ENCODE measurements at places on chromosomes 7 and 10. TPM values are rescaled to one million over a fixed set of nuclear protein-coding genes. Genes with fewer than 3 reads are reported as not detected.

Gene ANXA8L1
- not detected for total RNA-seq

Gene ZNF804B
- total RNA-seq = not detected

Gene FAM25C
- not detected for total RNA-seq

Gene PON1
- total RNA-seq = 0.19 TPM

Gene ELN
- total RNA-seq = 95.5 TPM

Gene CRHR2
- total RNA-seq = 0.19 TPM

Gene CYTH3
- total RNA-seq = 36.1 TPM

Gene ELOVL3
- 7.2 TPM for total RNA-seq

Gene NSUN5
- total RNA-seq = 19.1 TPM

Gene TCTN3
- total RNA-seq = 27.3 TPM

Gene KIAA1549
- 2.4 TPM for total RNA-seq

Gene TRPV5
- total RNA-seq = not detected

Gene ANXA8
- not detected for total RNA-seq

Gene OGDH
- total RNA-seq = 102 TPM

Gene SUGCT
- 2.9 TPM for total RNA-seq

DNA sequence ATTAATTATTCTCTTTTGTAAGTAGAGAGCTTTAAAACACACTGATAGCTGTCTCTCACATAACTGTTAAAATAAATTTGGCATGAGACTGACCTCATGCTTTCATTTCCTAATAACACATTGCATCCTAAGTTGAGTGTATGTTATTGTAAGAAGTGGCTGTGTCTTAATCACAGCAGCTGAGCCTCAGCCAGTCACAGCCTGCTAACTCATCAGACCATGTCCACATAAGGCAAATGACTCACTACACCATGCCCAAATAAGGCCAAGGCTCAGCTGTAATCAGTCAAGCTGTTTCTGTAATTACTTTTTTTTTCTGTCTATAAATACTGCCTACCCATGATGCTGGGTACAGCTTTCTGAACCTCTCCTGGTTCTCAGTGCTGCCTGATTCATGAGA lies 860.9 kb downstream of the XPNPEP1 start:
- DNase-seq = no peak

GRCh38 chr10:69366738-69367137 lies 50.0 kb downstream of the TACR2 start:
- DNase-seq = no peak

- DNase-seq = no peak
Observed at GRCh38 chr10:70474780-70475179, 3.8 kb upstream of the PALD1 start.

GRCh38 chr7:75969704-75970498 lies 24.5 kb downstream of the TMEM120A start:
- DNase-seq = no peak

DNA sequence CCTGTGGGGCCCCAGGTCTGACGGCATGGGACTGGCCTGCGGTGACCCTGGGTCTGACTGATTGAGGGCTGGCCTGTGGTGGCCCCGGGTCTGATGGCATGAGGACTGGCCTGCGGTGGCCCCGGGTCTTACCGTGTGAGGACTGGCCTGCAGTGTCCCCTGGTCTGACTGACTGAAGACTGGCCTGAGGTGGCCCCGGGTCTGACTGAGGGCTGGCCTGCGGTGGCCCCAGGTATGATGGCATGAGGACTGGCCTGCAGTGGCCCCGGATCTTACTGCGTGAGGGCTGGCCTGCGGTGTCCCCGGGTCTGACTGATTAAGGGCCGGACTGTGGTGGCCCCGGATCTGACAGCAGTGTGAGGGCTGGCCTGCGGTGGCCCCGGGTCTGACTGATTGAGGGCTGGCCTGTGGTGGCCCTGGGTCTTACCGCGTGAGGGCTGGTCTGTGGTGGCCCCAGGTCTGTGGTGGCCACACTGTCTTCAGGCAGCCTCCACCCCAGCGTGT lies 10.9 kb downstream of the JAKMIP3 start:
- DNase-seq = peak; percentile 81

DNA sequence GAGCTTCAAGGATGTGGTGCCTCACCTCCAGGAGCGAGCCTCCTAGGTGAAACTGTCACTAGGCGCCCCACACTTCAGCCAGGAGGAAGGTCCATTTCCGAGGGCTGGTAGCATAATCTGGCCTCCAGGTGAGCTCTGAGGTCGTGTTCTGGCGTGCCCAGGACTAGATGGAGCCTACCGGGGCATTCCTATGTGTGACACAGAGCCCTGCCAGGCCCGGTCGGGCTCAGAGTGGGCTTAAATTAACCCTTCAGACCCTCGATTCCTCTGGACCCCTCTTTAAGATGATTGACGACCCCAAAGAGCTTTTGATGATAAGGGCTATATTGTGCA lies 233.1 kb downstream of the EBF3 start:
- peak; percentile 39 for DNase-seq

DNA sequence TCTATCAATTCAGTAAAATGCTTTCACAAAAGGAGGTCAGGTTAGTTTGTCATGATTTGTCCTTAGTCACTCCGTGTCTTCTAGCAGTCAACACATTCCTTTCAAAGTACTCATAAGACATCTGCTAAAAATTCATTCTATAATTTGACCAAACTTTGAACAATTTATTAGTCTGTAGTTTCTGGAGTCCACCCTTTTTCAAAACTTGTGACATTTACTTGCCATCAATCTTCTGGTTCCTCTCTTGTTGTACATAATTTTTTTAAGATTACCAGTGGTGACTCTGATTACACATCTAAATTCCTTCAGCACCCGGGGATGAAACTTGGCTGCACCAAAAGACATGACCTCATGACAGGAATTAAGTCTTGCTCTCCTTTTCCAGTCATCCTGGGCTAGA lies 130.1 kb downstream of the NEBL start:
- DNase-seq = no peak

- no peak for DNase-seq
Observed at GRCh38 chr10:44731283-44731682, 179.9 kb upstream of the TMEM72 start.

DNA sequence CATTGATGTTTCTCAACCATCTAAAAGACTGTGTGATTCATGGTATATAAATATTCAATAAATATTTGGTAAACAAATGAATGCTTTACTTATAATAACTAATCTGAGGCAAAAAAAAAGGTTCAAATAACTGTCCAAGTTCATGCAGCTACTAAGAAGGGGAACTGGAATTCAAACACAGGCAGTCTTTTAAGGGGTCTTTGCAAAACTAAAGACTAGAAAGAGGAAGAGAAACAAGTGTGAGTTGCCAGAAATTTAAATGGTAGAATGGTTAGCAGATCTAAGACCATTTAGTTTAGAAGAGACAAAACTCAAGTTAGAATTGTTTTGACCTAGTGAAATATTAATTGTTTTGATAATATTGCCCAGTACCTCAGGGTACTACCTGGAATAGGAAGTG lies 642.0 kb upstream of the LRRN3 start:
- no peak for DNase-seq

- no peak for DNase-seq
Observed at GRCh38 chr7:69878591-69878990, 280.3 kb downstream of the AUTS2 start.

DNA sequence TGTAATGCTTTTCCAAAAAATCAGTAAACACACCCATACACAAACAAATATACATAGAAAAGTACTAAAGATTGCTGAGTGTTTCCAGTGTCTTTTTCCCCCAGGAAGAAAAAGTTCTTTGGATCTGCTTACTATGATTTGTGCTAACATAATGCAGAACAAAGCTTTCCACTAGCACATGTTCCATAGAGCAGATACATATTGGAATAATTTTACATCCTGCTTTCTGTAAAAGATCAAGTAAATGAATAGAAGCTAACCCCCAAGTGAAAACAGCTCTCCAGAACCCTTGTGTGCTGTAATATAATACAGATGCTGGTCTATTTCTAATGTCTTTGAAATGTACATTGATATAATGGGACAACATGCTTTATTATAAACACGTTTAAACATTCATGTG lies 125.5 kb downstream of the PON1 start:
- no peak for DNase-seq

GRCh38 chr10:23319835-23320234 lies 24.8 kb downstream of the C10orf67 start:
- no peak for DNase-seq

DNA sequence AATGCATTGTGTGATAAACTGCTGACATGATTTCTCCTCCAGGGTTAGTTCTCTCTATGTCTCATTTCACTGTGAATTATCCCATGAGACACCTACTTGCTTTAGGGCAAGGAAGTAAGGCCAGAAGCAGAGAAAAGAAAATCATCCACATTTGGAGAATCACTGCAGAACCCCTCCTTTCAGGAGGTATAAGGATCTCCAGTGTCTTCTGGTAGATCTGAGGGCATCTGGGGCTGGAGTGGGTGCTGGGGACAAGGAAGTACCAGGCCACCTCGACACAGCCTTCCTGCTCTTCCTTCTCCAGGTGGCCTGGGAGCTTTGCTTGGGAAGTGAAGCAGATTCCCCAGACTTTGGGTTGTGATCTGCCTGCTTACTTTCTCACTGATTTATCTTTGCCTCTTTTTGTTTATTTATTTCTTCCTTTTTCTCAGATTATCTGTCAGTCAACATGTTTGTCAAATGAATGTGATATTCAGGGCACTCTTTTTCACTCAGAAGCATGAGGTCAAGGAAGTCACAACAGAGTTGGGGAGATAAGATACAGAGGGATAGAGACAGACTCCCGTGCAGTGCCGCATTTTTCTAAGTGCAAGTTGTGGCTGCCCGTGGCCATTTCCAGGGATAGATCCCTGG lies 12.4 kb upstream of the CAMK2G start:
- DNase-seq = no peak

GRCh38 chr7:133434246-133434865 lies 181.5 kb downstream of the EXOC4 start:
- DNase-seq = no peak

DNA sequence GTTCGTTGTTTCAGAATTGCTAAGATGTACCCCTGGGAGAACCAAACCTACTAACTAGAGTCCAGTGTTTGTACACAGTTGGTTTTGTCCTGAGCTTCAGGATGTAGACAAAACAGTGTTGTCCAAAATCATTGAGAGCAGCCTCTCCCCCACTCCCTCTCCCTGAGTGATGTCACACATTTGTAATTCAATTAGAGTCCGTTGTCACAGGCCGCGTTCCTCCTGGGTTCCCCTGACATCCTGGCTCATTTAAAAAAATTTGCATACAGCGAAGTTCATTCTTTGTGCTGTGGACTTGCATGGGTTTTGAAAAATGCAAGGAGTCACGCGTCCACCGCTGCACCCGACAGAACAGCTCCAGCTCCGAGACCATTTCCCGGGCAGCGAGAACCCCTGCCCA lies 10.3 kb downstream of the GRIFIN start:
- DNase-seq = no peak

GRCh38 chr10:94115725-94116124 lies 122.0 kb downstream of the PLCE1 start:
- no peak for DNase-seq

GRCh38 chr7:79968077-79968648 lies 166.5 kb upstream of the GNAI1 start:
- DNase-seq = no peak

GRCh38 chr7:142250705-142251104 lies 7.2 kb downstream of the PRSS58 start:
- no peak for DNase-seq

DNA sequence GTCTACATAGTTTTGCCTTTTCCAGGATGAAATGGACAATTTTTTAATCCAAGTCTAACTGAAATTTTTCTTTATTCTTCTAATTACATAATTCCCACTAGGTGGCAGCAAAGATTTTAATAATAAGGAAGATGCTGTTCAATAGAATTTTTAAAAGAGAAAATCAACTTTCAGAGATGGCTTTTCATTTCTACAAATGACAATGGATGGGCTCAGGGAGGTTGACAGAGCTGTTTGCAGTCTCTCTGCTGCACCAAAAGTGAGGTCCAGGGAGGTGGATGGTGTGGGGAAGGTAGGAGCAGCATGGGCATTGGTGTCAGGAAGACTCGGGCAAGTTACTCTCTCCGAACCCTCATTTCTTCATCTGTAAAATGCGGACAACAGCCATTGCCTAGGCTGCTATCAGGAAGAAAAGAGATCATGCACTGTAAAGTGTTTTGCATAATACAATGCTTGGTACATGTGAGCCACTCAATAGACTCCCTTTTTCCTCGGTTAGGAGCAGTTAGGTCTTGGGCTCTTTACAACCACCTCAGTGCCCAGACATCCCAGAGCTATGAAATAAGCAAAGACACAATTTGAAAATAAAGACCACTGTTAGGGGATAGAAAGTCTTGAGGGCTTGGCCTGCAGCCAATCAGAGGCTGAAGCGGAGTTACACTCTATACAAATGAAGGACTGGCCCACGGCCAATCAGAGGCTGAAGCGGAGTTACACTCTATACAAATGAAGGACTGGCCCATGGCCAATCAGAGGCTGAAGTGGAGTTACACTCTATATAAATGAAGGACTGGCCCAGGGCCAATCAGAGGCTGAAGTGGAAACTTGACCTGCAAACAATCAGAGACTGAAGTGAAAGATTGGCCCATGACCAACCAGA lies 107.1 kb downstream of the ABLIM1 start:
- DNase-seq = no peak

DNA sequence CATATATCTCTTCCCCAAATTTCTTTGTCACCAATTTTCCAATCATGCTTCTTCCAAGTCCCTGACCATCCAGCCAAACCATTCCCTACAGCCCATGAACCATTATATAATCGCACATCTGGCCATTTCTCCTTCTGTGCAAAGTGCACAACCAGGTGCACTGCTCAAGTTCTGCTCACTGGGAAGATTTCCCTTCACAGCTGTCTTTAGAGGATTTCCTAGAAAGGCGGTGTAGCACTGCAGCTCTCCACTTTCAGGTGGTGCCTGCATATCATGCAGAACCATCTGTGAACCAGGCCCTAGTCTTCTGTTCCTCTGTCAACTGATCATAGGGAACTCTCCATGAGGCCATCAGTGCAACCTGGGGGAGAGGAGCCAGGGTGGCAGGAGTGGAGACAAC lies 95.0 kb upstream of the CABCOCO1 start:
- no peak for DNase-seq

GRCh38 chr10:60986791-60987190 lies 42.8 kb upstream of the RHOBTB1 start:
- no peak for DNase-seq

DNA sequence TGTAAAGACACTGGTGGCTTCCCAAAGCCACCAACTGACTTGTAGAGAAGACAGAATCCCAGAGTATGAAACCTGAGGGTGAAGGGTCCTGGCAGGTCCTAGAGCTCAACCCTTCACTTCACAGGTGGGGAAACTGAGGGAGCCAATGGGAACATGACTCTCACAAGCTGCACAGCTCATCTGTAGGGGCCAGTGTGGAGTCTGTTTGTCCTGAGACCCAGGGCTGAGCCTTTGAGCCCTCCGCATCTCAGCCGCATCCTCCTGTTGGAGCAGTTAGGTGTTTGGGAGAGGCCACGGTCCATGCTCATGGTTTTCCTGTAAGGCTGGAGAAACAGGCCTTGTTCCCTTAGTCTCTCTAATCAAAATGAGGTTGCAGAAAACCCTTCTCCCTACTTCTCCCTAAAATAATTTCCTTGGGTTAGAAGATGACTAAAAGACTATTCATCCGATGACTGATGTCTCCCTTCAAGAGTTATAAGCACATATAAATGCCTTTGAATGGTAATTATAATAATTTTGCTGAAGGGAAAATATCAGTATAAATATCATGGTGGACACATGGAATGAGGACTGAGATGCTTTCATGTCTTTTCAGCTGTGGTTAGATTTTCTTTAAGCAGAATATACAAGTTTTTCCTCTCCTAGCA lies 10.3 kb downstream of the HTRA1 start:
- peak; percentile 64 for DNase-seq

All from mesenteric fat pad (tissue), 1 donor.